ENCODE measurements at places on chromosomes 12 and 14. TPM values are rescaled to one million over a fixed set of nuclear protein-coding genes. Genes with fewer than 3 reads are reported as not detected.
A peak's percentile ranks its signal among the peaks of the same experiment; 100 is the strongest.

- no peaks in the 10 kb centered on the region for H3K27me3 ChIP-seq
- H3K4me1 ChIP-seq: peaks cover 22% of the 10 kb centered on the region
- no peak overlapping the region for H3K27ac ChIP-seq
- no peaks in the 10 kb centered on the region for H3K36me3 ChIP-seq
Measured at GRCh38 chr12:50600364-50600763, 95.6 kb downstream of the DIP2B start.

DNA sequence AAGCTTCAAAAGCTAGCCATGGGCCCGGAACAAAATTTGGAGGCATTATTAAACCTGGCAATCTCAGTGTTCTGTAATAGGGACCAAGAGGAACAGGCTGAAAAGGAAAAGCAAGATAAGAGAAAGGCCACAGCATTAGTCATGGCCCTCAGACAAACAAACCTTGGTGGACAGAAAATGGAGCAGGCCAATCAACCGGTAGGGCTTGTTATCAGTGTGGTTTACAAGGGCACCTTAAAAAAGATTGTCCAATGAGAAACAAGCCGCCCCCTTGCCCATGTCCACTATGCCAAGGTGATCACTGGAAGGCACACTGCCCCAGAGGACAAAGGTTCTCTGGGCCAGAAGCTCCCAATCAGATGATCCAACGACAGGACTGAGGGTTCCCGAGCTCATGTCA lies 653.9 kb upstream of the TMEM132C start:
- H3K27me3 ChIP-seq: no peaks in the 10 kb centered on the region
- no peaks in the 10 kb centered on the region for H3K36me3 ChIP-seq
- H3K4me3 ChIP-seq: no peak overlapping the region
- no peak for DNase-seq

Gene CACNA2D4
- 0.69 TPM for total RNA-seq

DNA sequence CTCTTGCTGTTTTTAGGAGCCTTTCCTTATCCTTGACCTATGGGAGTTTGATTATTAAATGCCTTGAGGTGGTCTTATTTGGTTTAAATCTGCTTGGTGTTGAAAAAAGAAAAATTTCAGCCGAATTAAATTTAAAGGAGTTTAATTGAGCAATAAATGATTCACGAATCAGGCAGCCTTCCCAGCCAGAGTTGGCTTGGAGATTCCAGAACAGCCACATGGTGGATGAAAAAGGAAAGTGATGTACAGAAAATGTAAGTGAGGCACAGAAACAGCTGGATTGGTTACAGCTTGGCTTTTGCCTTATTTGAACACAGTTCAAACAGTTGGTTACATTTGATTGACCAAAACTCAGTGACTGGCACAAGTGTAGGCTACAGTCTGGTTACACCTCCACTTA lies 69.7 kb downstream of the WASHC3 start:
- no peaks in the 10 kb centered on the region for H3K27me3 ChIP-seq
- H3K4me3 ChIP-seq: no peak overlapping the region
- no peak overlapping the region for H3K27ac ChIP-seq
- no peak for DNase-seq

DNA sequence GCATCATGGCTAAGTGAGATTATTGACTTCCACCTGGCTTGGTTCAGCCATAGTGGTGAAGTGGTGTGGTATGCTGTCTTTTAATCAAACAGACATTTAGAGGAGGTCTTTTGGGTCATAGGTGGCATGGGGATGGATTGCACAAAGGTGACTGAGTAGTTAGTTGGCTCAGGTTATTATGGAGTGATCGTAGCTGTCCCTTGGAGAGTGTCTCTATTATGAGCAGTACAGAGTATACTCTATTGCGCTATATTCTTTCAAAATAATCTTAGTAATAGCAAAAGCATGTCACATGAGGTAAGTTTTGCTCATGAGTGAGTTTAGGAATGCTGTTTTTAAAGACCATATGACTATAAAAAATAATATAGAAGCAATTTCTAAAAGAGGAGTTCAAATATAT lies 60.4 kb downstream of the RASSF8 start:
- H3K27me3 ChIP-seq: no peaks in the 10 kb centered on the region
- no peak for DNase-seq
- H3K4me3 ChIP-seq: no peak overlapping the region
- no peaks in the 10 kb centered on the region for H3K4me1 ChIP-seq
- no peak overlapping the region for H3K27ac ChIP-seq

DNA sequence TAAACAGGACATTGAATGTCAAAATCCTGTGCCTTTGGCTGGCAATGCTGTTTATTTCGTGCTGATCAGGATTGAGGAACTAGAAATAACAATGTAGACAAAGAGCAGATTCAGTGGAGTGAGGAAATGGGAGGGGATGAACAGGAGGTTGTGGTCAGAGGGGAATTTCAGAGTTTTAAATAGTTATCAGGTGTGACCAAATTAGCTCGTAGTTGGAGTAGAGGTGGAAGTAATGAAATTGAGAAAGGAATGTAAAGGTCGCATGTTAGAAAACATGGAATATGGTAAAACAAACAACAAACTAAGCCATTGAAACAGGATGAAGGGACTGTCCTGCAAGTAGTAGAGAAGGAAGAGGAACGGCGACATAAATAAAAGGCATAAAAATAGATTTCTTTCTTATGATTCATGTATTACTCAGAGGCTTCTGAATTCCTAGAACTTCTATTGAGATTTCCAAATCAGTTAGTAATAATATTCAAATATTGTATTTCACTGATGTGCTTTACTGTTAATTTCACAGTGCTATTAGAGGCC lies 9.5 kb upstream of the SAV1 start:
- DNase-seq: no peak
- no peak overlapping the region for H3K27ac ChIP-seq
- no peaks in the 10 kb centered on the region for H3K4me1 ChIP-seq
- no peak overlapping the region for H3K4me3 ChIP-seq

- H3K27me3 ChIP-seq: no peaks in the 10 kb centered on the region
- H3K4me1 ChIP-seq: no peaks in the 10 kb centered on the region
- no peak overlapping the region for H3K4me3 ChIP-seq
- no peak overlapping the region for H3K27ac ChIP-seq
- peak; percentile 45 for DNase-seq
Measured at GRCh38 chr12:22350886-22351285, 16.4 kb upstream of the ST8SIA1 start.

Gene CABP1
- total RNA-seq: not detected

Gene ZDHHC17
- 27.5 TPM for total RNA-seq

DNA sequence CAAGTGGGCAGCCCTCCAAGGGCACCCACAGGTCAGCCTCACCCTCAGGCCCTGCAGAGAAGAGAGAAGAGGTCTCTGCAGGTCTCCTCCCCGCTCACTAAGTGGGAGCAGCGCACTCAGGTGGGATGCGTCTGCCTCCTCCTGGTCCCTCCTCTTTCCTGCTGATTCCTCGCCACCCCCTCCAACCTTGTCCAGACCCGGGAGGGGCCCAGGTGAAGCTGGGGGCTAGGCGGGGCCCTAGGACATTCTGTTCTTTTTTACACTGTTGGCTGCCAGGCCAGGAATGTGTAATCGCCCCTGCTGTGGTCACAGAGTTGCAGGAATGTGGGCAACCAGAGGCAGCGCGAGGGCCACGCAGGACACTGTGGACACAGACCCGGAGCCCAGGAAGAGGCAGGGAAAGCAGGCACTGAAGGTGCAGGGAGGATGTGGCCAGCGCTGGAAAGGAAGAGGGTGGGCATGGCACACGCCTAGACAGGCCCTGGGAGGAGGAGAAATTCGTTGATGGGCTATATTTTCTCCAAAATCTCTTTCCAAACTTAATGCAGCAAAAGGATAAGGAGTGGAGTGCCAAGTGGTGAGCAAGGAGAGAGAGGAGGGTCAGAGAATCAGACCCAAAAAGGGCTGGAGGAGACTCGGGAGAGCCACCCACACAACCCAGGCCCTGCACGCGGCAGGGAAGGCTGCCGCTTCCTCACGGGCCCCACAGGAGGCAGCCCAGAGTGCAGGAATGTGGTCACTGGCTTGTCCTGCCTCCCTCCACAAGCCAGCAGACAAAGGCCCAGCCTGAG lies 911 bp upstream of the SCNN1A start:
- H3K36me3 ChIP-seq: no peaks in the 10 kb centered on the region
- no peaks in the 10 kb centered on the region for H3K27me3 ChIP-seq
- no peak overlapping the region for H3K4me3 ChIP-seq
- peak; percentile 58 for DNase-seq

- no peaks in the 10 kb centered on the region for H3K4me1 ChIP-seq
- H3K27ac ChIP-seq: no peak overlapping the region
- H3K27me3 ChIP-seq: no peaks in the 10 kb centered on the region
- peaks cover 6% of the 10 kb centered on the region for H3K36me3 ChIP-seq
- no peak overlapping the region for H3K4me3 ChIP-seq
Measured at GRCh38 chr14:50770586-50770985, 60.4 kb downstream of the NIN start.

GRCh38 chr12:123621619-123622530 lies 11.6 kb downstream of the EIF2B1 start:
- no peaks in the 10 kb centered on the region for H3K4me1 ChIP-seq
- no peak for DNase-seq
- no peak overlapping the region for H3K4me3 ChIP-seq
- peak overlapping the region; percentile 20 for H3K27ac ChIP-seq
- no peaks in the 10 kb centered on the region for H3K27me3 ChIP-seq
- peaks cover 90% of the 10 kb centered on the region for H3K36me3 ChIP-seq

Gene MIP
- total RNA-seq: 0.29 TPM

Gene RND1
- 0.78 TPM for total RNA-seq

DNA sequence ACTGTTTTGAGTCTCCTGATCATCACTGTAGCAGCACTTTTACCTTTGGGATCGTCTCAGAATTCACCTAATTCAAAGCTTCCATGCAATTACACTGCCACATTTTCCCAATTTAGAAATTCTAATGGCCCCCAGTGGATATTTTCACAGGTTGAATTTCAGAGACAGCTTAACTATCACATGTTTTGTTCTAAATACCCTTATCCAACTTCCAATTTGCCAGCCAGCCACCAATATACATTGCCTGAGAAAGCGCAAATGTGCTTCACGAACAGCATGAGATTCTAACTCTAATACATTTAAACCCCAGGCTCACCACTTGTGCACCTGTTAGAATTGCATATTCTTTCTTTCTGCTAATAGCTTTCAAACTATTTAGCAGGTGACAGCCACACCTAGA lies 1160.9 kb upstream of the TMEM132C start:
- H3K4me1 ChIP-seq: peaks cover 4% of the 10 kb centered on the region
- H3K27ac ChIP-seq: no peak overlapping the region
- H3K4me3 ChIP-seq: no peak overlapping the region
- 0 out of 3 replicates have a peak, but pooled peaks cover 2% of the 10 kb centered on the region for H3K36me3 ChIP-seq
- no peaks in the 10 kb centered on the region for H3K27me3 ChIP-seq

DNA sequence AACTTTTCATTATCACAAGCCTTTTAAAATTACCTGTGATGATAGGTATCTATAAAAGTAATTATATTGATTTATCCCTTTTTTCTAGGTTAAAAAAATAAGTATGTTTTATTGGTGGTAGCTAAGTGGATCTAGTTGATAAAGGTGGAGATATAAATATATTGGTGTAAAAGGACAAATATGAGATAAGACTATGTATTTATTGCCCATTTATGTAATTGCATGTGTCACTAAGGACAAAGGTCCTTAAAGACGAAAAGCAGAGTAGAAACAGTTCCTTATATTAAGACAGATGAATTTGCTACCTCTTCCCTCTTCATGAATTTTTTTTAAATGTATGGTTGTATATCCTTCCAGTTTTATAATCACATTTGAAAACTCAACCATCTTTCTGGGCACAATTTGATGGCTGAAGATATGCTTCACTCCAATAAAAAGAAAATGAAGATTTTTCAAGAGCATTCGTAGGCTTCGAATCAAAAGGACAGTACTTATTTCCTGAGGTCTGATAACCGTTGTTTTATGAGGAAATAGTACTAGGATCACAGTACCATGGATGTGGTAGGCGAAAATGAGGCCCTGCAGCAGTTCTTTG lies at the start of gene MYRFL:
MYRFL (plus strand) TSS at position 262 of the 595 bp plus-strand sequence; CDS start at position 553, 291 bp downstream.
- no peak within 1 kb of the TSS for H3K4me3 ChIP-seq
- DNase-seq: no peak
- H3K27ac ChIP-seq: no peak within 1 kb of the TSS

GRCh38 chr14:92903359-92903758 lies 19.6 kb upstream of the CHGA start:
- H3K4me1 ChIP-seq: no peaks in the 10 kb centered on the region
- no peak for DNase-seq
- no peak overlapping the region for H3K4me3 ChIP-seq
- H3K27me3 ChIP-seq: peaks cover 4% of the 10 kb centered on the region
- H3K36me3 ChIP-seq: no peaks in the 10 kb centered on the region

DNA sequence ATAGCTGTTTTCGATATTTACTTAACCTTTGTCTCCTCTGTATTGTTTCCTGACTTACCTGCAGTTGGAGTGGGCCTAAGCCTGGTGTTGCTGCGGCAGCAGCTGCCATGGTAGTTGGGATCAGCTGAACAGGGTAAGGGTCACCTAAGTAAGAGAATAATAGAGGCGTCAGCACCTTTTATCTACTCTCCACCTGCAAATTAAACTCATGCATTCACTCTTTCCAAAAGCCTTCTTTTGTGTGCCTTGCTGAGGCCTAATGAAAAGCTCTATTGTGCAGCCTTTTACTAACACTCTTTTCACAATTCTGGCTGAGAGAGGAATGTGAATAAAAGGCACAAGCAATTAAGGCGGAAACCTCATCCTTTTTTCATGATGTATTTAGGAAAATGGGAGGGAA lies 308.7 kb downstream of the SOX5 start:
- H3K27ac ChIP-seq: no peak overlapping the region
- no peak for DNase-seq
- H3K4me1 ChIP-seq: no peaks in the 10 kb centered on the region
- H3K36me3 ChIP-seq: peaks cover 7% of the 10 kb centered on the region
- no peak overlapping the region for H3K4me3 ChIP-seq
- H3K27me3 ChIP-seq: no peaks in the 10 kb centered on the region

Gene SYCP3
- not detected for total RNA-seq

DNA sequence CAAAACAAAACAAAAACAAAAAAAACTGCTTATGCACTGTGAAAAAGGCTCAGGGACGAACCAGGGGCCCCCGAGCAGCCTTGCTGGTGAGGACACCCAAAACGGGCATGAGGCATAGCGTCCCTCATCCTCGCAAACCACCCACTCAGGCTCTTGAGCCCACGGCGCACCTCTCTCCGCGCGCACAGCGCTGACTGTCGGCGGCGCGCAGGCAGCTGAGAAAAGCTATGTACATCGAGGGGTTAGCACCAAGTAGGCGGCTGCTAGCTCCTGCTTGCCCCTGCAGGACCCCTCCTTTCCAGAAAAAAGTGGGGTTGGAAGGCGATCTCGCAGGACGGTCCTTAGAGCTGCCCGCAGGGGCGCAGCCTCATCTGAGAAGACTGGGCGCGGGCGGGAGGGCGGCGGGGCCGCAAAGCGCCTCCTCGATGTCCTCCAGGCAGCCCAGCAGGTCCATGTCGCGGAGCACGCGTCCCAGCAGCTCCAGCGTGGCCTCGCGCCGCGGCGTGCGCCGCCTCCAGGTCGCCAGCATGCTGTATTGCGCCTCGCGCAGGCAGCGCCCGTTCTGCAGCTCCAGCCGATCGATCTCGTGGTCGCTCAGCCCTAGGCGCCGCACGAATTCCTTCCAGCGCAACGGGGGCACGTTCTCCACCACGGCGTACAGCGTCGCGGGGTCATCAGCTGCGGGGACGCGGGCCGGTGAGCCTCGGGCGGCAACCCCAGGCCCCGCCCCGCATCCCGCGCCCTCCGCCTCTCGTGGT lies 12.8 kb downstream of the TNFRSF1A start:
- H3K4me1 ChIP-seq: peaks cover 10% of the 10 kb centered on the region
- H3K27ac ChIP-seq: no peak overlapping the region
- no peak overlapping the region for H3K4me3 ChIP-seq
- no peaks in the 10 kb centered on the region for H3K27me3 ChIP-seq
- DNase-seq: no peak

Measured in K562 (cell line).